ENCODE measurements at places on chromosomes 5 and 9.

DNA sequence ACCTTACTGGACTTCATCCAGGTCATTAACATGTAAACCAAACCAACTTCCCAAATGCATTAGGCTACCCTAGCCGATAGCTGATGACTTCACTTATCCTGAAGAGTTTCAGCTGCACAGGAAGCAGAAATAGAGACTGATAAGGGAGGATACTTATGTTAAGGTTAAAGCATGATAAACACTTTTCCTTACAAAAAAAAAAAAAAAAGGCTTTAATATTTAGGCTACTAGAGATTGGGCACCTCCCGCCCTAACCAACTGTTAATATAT lies 1.6 kb upstream of the MEF2C start:
- DNase-seq: no peak

DNA sequence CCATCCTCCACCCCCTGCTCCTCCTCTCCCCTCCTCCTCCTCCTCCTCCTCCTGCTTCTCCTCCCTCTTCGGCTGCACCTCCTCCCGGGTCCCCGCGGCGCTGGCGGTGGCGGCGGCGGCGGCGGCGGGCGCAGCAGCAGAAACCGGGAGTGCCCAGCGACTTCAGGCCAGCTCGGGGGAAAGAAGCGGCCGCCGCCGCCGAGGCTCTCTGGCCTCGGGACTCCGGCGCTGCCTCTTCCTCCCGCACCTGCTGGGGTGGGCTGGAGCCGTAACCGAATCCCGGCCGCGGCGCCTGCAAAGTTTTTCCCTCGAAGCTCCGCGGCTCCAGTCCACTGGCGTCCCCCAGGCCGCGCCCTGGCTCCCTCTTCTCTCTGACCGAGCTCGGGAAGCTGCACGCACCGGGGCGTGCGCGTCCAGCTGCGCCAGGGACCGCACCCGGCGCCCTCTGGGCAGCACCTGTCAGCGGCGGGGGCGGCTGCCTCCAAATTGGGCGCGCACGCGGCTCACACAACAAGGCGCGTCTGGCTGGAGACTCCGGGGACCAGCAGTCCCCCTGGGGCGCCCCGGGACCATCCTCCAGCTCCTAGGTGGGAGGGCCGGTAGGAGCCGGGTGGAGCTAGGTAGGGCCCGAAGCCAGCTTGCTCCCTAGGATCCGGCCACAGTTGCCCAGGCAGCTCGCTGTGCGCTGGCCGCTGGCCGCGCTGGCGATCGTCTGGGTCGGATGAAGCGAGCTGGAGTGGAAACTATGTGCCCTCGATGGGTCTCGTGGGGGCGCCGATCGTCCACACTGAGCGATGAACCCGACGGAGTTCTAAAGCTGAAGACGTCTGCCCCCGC lies at the start of gene MCTP1:
TSS of gene MCTP1 (minus strand) at position 523 of the 837 bp plus-strand sequence.
- DNase-seq: no peak

DNA sequence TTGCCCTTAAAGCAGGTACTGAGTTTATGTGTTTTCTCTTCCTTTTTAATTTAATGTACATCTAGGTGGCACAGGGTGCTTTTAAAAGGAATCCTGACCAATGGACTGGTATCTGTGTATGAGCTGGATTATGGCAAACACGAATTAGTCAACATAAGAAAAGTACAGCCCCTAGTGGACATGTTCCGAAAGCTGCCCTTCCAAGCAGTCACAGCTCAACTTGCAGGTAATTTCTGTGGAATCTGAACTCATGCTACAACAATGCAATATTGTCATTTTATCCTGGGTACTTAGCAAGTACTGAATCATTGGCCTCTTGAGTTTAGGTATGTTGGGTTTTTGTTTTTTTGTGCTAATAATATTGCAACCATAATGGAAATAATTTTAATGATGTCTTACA lies 14.4 kb upstream of the TMOD1 start:
- no peak for DNase-seq

DNA sequence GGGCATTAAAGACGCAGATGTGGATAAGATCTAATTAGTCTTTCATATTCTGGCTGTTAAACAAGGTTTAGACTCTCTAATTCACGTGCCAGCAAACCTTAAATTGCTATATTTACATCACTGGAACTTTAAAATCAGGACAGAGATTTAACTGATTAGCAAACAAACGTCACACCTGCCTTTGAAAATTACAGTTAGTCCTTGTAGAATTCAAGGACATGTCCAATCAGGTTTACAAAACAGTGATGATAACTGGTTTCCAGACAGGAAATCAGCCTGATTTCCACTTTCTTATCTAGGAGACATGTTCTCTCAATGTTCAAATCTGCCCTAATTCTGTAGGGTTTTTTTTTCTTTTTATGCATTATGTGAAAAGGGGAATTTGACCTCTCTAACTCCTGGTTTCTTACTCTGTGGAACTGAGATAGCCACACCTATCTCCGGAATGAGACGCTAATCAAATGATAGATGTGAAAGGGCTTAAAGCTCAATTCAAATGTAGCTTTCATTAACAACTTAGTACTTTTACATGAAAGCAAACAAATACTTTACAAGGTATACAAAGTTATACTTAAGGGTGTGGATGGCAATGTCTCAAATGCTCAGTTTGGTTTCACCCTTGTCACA lies 26.5 kb downstream of the SPINK5 start:
- no peak for DNase-seq

- no peak for DNase-seq
Observed at GRCh38 chr5:97838214-97838613, 655.2 kb upstream of the RIOK2 start.

DNA sequence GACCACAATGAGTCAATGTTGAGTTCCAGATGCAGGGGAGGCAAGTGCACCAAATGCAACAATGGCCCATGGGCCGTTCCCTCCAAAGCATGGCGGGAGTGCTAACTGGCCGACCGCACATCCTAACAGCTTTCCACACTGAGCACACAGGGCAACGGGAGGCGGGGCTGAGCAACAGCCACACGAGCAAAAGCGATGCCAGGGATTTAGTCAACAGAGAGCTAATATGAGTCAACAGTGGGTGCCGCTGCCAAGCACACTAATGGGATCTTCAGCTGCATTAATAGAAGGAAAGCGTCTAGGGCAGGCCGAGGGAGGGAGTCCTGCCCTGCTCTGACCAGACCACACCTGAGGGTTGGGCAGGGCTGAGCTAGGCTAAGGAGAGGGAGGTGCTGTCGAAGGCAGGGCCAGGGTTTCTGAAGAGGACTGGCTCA lies 4.6 kb downstream of the EPB41L4B start:
- no peak for DNase-seq

DNA sequence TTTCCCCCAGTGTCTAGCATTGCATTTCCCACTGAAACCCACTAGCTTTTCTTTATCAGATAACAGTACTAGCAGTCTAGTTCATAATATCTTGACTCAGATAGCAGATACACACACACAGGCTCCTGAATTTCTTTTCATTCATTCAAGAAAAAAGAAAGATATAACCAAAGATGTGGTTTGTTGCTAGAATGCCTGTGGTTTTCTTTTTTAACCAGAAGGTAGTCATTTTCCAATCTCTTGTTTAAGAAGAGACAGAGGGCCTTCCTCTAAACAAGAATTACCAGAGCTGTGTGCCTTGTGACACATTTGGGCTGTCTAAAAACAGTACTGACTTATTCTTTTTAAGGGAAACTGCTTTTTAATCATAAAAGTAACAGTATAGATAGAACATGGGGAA lies 167.3 kb downstream of the PJA2 start:
- DNase-seq: no peak

GRCh38 chr5:77152441-77152840 lies 58.0 kb upstream of the PDE8B start:
- DNase-seq: no peak

DNA sequence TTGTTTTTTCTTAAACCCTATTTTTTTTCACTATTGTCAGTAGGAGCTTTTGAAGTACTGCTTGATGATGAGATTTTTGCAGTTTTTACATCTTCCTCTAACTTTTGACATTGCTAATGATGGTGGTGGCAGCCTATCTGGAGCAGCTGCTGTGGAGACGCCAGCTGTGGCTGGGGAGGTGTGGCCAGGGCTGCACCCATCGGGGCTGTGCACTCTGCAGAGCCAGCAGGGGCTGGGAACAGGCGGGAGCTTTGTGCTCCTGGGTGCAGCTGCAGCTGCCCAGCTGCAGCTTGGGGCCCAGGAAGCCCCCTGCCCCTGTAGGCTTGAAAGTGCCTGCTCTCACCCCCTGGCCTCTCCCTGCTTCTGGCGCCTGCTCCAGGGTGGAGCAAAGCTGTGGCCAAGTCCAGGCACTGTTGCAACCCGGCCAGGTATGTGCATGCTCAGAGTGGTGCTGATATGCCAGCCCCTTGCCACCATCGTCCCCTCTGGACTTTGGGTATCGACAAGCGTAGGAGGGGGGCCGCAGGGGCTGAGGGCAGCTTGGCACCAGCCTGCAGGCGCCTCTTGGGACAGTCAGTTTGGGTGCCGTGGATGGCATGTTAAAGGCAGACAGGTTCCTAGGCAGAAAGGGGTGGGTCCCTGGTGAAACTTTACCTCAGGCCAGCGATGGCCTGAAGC lies 39.2 kb downstream of the FER start:
- no peak for DNase-seq

DNA sequence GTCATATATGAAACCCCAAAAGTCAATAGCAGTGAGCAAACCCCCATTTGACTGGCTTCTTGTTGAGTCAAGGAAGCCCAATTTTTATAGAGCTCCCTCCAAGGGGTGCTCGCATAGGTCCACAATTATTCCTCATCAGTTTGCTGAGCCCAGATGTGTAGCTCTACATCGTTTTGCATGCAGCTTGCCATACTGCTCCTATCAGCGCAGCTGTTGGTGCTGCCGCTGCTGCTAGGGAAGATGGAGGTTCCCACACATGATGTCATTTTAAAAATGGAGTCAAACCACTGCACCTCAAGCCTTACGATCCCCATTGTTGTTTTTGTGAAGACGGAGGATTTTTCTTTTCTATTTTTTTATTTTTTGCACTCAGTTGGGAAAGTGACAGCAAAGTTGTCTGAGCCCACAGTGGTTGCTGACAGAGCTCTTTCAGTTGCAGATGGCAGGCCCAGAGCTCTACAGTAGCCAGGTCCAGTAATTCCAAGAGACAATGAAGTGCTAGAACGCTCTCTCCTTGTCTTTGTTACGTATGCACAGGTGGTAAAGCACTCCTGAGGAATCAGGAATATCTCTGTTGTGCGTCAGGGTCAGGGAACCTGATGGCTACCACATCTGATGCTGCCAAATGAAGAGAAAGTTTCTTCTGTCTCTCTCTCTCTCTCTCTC lies 23.2 kb upstream of the C5orf63 start:
- no peak for DNase-seq

DNA sequence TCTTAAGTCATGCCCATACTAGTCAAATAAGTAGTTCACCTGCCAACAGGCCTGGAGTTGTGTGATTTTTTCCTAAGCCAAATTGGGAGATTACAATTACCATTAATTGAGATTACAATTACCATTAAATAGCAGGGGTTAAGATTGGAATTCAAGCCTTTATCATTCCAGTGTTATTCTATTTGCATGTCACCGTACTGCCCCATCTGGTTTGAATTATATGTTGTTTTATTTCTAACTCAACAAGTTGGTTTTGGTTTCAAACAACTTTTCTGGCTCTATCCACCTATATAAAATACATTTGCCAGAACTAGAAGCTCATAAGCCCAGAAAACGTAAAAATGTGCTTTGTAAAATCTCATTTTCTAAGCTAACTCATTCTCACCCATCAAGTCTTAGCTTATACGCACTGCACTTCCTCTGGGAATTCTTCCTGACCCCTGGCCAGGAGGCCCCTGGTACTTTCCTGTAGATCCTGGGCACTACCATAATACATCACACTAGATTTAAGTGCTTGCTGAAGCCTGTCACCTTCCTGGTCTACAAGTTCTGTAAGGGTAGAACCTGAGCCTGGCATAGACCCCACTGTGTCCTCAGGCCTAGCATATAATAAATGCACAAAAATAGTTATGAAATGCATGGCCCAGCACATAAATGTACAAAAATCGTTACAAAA lies 242.0 kb upstream of the TRPM3 start:
- DNase-seq: no peak

- DNase-seq: no peak
Observed at GRCh38 chr9:78030296-78030552, 1.4 kb downstream of the GNAQ start.

DNA sequence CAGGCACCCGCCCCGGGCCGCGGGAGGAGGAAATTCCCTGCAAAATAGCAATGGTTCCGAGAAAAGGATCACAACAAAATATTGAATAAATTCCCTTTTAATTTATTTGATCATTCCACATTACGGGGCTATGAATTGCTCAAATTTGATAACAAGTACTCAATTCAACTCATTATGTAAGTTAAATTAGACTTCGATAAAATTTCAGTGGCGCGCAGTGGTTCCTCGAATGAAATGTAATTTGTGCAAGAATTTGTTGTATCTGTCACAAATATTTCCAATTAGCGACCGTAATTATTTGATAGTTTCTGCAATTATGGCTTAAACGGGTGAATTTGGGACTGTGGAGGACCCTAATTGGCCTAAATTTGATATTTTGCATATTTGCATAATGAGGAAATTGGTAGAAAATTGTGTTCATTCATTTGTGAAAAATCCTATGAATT lies 76.0 kb upstream of the TBCA start:
- DNase-seq: no peak

- DNase-seq: no peak
Observed at GRCh38 chr5:64869419-64869818, 100.7 kb downstream of the CWC27 start.

GRCh38 chr5:127820910-127821553 lies 117.8 kb downstream of the CCDC192 start:
- no peak for DNase-seq

- DNase-seq: no peak
Observed at GRCh38 chr5:132238901-132239500, 11.3 kb upstream of the P4HA2 start.

DNA sequence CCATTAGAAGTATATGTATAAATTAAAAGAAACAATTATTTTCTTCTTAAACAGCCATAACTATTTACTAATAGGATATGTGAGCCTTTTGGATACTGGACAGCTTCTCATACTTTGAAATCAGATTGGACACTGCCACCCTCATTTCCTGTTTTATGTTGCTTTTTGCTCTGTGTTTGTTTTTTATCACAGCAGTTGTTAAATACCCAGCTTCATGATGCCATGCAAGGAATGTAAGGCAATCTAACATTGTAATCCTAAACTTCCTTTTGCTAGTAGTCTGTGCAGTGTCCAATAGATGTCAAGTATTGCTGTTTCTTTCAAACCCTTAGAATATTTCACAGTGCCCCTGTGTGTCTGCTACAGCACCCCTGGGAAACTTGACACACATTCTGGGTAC lies 56.2 kb downstream of the CNTLN start:
- no peak for DNase-seq

- DNase-seq: no peak
Observed at GRCh38 chr5:95219411-95219810, 65.5 kb downstream of the MCTP1 start.

DNA sequence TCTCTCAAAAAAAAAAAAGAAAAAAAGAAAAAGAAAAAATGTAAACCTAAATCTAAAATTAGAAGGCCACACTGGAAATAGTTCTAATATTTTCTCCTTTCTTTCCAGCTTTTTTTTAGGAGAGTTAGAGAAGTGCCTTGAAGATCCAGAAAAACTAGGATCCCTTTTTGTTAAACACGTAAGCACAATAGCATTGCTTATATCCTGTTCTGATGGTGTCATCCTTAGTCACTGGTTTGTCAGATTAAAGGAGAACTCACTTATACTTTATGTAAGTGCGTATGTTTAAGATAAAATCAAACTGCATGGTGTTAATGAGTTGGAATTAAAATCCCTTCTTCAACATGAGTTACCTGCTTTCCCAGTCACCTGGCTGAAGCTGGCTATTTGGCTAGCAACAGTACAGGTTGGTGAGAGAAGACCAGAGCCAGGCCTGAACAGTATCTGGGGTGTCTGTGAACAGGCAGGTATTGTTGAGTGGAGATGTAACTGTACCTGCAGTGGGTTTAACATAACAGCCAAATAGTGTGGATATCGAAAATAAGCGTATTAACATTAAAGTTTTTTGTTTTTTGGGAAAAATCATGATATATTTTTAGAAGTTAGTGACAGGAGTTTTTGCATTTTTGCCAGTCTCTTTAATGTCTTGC lies 104.7 kb upstream of the OTULINL start:
- DNase-seq: no peak
